Astrocyte of the hippocampus (primary cell): ENCODE measurements at places on chromosomes 2 and 18.

DNA sequence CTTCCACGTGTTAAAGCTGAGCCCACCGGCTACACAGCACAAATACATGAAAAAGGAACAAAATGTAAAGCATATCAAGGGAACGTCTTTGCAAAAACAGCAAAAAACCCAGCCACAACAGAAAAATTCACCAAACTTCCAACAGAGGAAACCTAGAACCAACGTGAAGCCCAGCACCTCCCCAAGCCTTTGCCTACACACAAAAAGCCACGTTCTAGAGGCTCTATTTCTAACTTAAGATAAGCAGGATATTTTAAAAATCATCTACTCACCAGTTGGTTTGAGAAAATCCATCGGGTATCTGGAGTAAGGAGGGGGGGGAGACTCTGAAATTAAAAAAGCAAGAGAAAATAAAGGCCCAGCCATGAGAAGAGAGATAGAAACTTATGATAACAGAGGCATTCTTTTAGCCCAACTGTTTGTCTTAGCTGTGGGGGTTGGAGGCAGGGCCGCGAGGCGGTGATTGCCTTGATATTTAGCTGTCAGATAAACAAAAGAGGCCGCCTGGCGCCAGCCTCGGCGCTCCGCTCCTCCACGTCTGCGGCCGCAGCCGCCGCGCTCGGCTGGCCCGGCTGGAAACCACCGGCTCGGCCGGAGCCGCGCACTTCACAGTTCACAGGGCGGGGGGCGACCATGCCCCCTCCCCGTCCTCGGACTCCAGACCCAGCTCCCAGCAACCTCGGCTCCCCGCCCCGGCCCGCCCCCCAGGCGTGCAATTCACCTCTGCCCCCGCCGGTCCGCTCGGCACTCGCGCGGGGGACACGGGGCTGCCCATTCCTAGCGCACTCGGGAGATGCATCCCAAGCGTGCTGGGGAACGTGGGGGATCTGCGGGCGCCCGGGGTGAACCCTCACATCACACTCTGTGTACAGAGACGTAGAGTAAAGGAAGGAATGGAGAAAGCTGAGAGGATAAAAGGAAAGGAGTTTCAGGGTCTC is 2.4 kb downstream of the SMAD7 start:
- DNase-seq: peak; percentile 88

GRCh38 chr2:153770359-153770991 is 101.2 kb upstream of the GALNT13 start:
- no peak for DNase-seq

DNA sequence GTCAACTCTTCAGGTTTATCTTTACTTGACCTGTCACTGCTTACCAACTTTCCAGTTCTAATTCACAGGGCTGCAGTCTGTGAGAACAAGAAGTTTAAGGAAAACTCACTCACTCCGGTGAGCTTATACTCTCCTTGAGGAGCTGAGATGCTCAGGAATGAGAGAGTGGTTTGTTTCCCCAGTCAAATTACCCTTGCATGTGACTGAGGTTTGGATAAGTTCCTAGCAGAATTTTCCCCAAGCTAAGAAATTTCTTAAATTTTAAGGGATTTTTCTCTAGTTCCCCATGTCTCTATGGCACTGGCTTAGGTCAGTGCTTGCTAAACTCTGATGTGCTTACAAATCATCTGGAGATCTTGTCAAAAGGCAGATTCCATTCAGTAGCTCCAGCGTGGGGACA is 12.8 kb upstream of the CCDC85A start:
- no peak for DNase-seq

GRCh38 chr2:120338015-120338414 is 7.9 kb upstream of the INHBB start:
- no peak for DNase-seq

- no peak for DNase-seq
Measured at GRCh38 chr18:38575648-38576047, 1010.0 kb upstream of the CELF4 start.

DNA sequence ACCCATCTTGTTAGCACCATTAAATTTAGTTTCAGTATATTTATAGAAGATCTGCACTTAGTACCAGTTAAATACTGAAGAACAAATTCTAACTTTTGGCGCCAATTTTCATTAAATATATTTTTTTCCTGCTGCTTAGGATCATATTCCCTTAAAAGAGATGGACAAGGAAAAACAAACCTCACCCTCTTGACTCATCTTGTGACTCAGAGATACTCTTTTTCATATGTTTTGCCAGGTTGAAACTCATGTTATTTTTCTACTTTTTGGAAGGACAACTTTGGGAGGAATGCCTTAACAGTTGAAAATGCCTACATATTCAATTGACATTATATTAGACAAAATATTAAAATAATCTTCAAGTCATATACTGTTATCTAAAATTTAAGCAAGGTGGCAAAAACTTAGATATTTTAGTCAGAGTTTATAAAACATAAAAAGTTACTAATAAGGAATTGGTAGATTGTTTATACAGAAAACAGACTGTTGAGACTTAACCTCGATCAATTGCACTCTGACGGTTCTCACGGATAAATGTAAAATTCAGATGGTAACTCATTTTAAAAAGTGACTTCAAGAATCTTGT is 36.2 kb downstream of the PNO1 start:
- DNase-seq: peak; percentile 29

GRCh38 chr2:102063941-102064678 is 72.3 kb downstream of the IL1R2 start:
- DNase-seq: peak; percentile 97

- no peak for DNase-seq
Measured at GRCh38 chr2:39335930-39336329, 92.2 kb upstream of the CDKL4 start.

GRCh38 chr2:44296653-44297052 is 21.4 kb downstream of the SLC3A1 start:
- DNase-seq: no peak

DNA sequence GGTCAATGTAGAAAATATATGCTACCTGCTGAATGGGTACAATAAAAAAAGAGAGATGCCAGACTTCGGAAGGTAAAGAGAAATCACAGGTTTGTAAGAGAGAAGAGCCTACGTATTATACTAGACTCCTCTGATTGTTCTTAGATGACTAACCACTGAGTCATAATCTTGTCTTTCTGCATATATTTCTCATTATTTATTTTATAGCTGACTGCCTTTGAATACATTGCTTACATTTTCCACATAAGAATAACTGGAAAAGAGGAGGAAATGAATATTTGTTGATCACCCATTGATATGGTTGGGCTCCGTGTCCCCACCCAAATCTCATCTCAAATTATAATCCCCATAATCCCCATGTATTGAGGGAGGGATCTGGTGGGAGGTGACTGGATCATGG is 90.3 kb upstream of the RAB27B start:
- no peak for DNase-seq

GRCh38 chr2:47041891-47042684 is 113.0 kb downstream of the STPG4 start:
- DNase-seq: no peak

DNA sequence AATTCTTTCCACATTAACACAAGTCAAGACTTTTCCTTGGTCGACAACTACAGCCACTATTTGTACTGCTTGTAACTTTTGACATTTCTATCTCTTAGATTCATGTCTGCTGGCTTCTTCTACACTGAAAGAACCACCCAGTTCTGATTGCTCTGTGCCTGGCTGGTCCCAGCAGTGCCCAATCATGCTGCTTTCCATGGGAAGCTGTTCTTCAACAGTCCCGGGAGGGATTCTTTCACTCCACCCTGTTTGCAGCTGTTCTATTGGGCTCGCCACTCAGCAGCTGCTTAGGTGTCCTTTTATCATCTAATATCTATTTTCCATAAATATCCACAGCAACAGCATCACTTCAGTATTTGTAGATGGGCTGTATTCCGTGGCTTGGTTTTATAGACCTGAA is 471.1 kb upstream of the SMIM21 start:
- no peak for DNase-seq

GRCh38 chr2:107772353-107772752 is 54.3 kb upstream of the RGPD4 start:
- no peak for DNase-seq

DNA sequence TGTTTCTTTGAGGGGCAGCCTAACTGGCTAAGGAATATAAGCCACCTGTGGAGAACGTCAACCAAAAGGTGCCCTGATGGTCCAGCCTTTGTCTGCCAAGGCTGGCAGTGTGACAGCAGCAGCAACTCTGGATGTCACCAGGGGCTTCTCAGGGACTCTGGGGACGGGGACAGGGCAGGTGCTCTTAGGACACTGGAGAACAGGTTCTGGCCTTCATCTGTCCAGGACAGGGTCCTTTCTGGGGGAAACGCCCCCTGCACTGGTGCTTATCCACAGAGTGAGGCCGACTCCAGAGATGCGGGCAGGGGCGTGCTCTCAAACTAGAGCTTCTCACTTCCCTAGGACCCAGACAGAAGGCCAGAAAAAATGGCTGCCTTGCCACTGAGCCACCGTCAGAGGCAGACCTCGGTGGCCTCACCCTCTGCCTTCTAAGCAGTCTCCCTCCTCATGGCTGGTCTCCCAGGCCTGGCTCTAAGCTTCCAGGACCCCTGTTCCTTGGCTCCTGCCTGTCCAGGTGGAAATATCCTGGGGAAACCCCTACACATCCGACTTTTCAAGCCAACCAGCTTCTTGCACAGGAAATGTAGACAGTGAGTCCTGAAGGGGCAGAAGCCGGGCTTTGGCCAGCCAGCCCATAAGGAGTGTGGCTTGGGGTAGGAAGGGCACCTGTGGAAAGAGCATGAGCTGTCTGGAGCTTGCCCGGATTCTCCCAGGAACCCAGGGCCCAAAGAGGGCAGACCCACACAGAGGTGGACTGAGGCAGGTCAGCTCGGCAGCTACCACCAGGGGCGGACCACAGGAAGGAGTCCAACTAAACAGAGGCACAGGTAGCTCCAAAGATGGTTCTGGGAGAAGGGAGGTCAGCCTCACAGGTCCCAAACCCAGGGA is 11.3 kb upstream of the SFXN5 start:
- DNase-seq: no peak

GRCh38 chr2:235699576-235699975 is 205.7 kb downstream of the AGAP1 start:
- no peak for DNase-seq

DNA sequence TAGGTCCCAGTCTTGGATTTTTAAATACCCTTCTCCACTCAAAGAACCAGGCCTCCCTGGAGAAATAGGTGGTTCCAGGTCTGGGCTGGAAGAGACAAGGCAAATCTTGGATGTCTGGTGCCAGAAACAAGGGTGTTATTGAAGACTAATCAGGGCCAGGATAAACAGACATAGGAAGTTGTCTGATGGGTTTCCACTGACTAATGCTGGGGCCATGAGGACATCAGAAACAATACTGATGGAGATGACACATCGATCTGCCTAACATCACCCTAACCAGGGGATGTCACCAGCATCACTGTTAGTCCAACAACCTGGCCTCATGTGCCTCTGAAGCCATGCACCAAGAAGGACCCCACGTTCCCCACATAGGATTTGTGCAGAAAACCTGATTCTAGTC is 42.5 kb upstream of the GLI2 start:
- no peak for DNase-seq

DNA sequence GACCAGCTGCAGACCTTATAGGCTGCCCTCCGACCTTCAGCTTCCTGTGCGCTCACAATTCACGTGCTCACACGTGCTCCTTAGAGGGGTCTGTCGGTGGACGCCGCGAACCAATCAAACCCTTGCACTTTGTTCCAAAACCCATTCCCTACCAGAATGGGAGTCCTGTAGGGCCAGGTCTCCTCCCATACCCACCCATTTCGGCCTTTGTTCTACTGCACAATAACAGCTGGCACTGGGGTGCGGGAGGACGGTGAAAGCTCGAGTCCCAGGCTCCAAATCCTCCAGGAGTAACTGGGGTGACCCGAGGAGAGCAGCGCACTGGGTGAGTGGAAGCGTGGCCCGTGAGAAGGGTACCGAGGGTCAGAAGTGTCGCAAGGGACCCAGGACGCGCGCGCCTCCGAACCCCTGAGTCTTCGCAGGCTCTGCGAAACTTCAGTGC is 13.0 kb downstream of the SIX3 start:
- DNase-seq: no peak
